Spinal cord (tissue), 10 donors: ENCODE measurements at places on chromosomes 4 and X. TPM values are rescaled to one million over a fixed set of nuclear protein-coding genes. Genes with fewer than 3 reads are reported as not detected.

The GPR82 gene
- polyA plus RNA-seq: 0.10 TPM

The DRP2 gene
- 11.1 TPM for polyA plus RNA-seq

The MAGED4 gene
- 231 TPM for polyA plus RNA-seq

The SPANXA1 gene
- polyA plus RNA-seq: not detected

The ZNF182 gene
- 8.6 TPM for polyA plus RNA-seq

The EVC gene
- polyA plus RNA-seq: 10.0 TPM

The ZRSR2 gene
- 18.1 TPM for polyA plus RNA-seq

The CSN1S1 gene
- not detected for polyA plus RNA-seq

The ZMAT1 gene
- polyA plus RNA-seq: 42.1 TPM

The CYTL1 gene
- polyA plus RNA-seq: 3.8 TPM

The GAR1 gene
- polyA plus RNA-seq: 23.0 TPM

The GIMD1 gene
- not detected for polyA plus RNA-seq

The SORBS2 gene
- 83.5 TPM for polyA plus RNA-seq

- peak; percentile 62 for DNase-seq
These were observed 227.0 kb upstream of the RASGEF1B start for GRCh38 chr4:81698538-81699296.

DNA sequence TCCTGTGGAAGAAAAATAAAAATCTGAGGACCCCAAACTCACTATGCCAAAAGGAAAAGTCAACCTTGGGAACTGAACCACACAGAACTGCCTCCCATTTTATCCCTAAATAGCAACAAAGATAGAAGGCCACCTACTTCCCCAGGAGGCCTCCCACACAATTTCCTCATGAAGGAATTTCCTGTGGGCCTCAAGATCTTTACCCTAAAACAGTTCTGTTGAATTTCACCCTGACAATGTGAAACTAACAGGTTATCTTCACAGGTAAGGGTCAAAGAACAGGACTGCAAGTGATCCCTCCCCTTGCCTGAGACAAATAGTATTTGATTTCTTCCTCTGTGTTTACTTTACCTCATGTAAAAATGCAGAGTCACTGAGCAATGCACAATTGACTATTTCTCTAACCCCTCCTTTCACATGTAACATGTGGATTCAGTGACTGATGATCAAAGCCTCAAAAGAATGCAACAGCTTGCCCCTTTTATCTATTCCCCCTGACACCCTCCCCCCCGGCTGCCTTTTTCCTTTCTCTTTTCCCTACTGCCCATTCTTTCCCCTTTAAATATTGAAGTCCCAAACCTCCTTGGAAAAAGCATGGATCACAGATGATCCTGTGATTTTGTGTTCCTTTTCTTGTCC is 33.3 kb downstream of the MEPE start:
- no peak for DNase-seq

GRCh38 chr4:143225167-143225566 is 40.5 kb downstream of the USP38 start:
- no peak for DNase-seq

- DNase-seq: no peak
These were observed 11.5 kb downstream of the COL25A1 start for GRCh38 chr4:109290918-109291317.

GRCh38 chr4:26812049-26812714 is 48.5 kb upstream of the STIM2 start:
- DNase-seq: no peak

GRCh38 chrX:84340968-84341367 is 153.0 kb upstream of the RPS6KA6 start:
- DNase-seq: no peak

- DNase-seq: no peak
These were observed 41.6 kb upstream of the STIM2 start for GRCh38 chr4:26819026-26819425.

DNA sequence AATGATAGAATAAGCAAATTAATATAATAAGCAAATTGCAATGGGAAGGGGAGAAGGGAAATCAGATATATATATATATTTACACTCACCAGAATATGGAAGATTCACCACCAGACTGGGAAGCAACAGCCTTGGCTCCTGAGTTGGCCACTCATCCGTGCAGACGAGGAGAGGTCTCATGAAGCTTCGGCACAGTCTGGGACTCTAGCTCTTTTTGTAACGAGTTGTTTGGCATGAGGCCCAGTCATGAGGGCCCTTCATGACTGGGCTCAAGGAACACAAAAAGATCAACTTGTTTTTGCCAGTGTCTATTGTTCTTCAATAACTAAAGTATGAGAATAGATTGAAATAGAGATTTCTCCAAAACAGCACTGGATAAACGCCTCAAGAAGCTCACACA is 176.4 kb downstream of the ADGRA3 start:
- no peak for DNase-seq

GRCh38 chr4:72690771-72691170 is 121.8 kb upstream of the ADAMTS3 start:
- peak; percentile 56 for DNase-seq

GRCh38 chr4:47444031-47444430 is 19.5 kb downstream of the COMMD8 start:
- DNase-seq: no peak

DNA sequence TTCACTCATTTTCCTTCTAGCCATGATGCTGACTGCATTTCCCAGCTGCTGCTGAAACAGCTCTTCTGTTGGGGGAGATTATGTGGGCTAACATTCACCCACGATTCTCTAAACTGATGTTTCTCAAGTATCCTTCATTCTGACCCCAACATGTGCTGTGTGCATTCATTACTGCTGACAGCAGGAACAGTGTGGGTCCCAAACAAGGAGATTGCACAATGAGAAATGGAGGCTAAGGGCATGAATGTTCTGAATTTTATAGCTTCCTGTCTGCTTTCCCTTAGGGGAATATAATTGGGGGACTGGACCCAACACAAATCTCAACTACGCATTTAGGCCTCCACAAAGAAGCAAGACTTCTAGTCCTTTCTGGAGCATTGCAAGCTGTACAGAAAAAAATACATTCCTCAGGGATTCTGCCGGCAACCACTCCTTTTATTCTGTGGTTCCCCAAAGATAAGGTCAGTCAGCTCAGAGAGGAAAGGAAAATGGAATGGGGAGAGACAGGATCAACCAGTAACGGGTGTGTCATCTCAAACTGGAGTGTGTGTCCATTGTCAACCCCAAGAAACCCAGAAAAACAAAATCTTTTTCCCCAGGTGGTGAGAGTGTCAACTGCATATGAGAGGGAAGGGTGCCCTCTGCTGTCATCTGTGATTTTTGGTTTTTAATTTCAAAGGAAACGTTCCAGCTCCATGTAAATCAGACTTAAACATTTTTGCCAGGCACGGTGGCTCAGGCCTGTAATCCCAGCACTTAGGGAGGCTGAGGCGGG is 81.5 kb upstream of the EGFL6 start:
- DNase-seq: peak; percentile 49

- peak; percentile 46 for DNase-seq
These were observed 22.3 kb downstream of the COX7B2 start for GRCh38 chr4:46886711-46887110.

DNA sequence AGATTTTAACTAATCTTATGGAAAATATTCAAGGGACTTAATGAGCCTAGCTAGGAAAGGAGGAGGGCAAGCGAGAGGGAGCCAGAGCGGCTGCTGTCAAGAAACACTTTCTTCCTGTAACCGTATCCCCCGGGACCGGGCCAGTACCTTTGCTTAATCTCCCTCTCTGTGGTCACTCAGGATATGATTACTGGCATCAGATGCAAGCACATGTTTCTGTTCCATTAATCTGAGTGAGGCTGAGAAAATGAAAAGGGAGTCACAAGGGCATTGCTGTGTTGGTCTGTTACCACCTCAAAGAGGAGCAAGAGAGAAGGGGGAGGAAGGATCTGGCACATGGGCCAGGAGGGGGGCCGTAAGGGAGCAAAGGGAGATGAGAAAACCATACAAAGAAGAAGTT is 356.7 kb upstream of the GATB start:
- no peak for DNase-seq

DNA sequence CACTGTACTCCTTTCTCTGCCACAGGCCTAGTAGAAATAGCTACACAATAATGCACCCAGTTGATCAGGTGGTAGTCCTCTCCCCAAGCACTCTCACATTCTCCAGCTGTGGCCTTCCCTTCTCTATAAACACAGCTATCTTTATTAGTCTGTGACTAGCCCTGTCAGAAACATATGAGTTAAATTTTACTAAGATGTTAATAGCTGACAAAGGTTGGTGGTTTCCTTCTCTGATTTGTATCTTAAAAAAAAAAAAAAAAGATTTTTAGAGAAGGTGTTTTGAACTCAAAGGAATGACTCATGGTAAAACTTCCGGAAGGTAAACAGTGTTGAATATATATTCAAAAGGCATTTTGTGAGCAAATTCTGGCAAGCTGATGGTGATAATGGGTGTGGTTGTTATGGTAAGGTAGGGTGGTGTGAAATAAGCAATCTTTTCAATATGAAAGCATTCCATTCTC is 327.4 kb downstream of the PPP3CA start:
- DNase-seq: no peak

DNA sequence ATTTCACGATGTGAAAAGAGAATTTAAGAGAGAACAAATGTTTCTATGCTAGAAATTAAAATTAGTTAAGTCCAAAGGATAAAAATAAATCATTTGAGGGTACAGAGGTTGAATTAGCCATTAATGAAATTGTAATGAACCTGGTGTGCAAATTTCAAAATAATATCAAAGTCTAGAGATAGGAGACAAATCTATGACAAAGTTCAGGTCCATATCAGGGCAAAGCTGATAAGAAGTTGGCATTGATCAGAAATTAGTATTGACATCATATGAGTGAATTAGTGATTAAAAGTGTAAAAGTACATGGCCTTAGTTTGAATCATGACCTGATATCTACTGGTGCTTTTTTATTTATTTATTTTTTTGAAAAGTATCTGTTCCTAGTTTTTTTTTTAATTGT is 33.8 kb upstream of the UGT2A3 start:
- no peak for DNase-seq

- DNase-seq: no peak
These were observed 56.3 kb downstream of the SHISA3 start for GRCh38 chr4:42453612-42454011.

DNA sequence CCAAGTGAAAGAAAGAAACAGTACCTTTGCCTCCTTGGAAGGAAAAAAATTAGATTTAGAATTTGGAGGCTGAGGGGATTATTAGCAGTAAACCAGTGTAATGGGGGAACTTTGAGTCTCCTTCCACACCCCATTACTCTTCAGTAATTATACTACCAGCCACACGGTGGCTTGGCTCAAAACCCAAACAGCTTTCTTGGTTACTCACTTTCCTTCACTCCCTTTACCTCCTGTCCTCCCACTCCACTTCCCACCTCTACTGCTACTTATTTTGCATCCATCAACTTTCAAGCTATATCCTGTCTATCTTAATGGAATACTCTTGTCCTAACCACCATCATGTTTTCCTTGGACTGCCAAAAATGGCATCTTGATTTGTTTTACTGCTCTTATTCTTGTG is 310.6 kb upstream of the AADAT start:
- peak; percentile 32 for DNase-seq

GRCh38 chr4:70508801-70509200 is 9.6 kb upstream of the AMTN start:
- no peak for DNase-seq

DNA sequence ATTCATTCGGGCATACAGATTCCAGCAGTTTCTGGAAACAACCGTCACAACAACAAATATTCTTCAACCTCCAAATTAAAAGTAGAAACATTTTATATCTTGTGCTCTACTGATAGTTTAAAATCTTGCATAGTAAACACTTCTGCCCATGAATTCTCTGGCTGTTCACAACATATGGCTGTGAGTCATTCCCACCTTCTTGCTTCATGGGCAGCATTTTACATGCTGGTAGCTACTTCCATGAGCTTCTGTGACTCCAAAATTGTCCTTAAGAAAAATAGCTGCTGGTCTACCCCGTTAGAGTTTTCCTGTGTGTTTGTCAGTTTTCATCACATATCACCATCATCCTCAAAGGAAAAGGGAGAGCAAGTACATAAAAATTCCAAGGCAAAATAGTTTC is 22.7 kb downstream of the PNPLA4 start:
- no peak for DNase-seq

DNA sequence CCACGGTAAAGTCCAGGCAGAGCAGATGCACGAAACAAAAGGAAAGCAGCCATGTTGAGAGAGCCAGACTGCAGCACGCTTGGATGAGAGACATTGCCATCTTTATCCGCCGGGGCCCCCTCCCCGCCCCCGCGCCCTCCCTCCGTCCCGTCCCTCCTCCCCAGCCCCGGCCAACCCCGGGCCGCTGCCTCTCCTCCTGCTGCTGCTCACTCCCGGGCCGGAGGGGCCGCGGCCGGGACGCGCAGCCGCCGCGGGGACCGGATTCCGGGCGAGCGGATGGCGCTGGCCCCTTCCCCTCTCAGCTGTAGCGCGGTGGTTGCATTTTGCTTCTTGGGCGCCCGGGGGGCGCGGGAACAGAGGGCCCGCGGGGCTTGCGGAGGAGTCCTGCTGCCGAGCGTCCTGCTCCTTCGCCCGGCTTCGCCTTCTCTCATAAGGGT is 542 bp downstream of the RNF150 start:
- DNase-seq: no peak

- DNase-seq: no peak
These were observed 75.9 kb upstream of the CAMK2D start for GRCh38 chr4:113837397-113837796.

GRCh38 chrX:132373610-132374009 is 115.2 kb downstream of the MBNL3 start:
- no peak for DNase-seq

DNA sequence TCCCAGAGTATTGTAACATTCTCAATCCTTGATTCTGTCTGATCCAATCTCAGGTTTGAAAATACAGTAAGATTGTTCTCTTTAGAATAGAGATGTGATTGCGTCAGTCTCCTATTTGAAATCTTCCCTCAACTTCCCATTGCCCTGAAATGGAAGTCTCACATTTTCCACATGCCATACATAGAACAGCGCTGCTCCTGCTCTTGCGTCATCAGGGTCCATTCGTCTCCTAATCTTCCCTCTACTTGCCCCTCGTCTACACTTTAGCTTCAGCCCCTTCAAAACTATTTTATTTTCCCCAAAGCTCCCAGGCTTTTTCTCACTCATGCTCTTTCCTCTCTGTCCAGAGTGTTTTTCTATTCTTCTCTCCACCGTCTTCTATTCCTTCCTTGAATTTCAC is 301.7 kb upstream of the MAGEB2 start:
- no peak for DNase-seq

GRCh38 chr4:38860788-38861424 is 4.3 kb upstream of the TLR6 start:
- DNase-seq: no peak

DNA sequence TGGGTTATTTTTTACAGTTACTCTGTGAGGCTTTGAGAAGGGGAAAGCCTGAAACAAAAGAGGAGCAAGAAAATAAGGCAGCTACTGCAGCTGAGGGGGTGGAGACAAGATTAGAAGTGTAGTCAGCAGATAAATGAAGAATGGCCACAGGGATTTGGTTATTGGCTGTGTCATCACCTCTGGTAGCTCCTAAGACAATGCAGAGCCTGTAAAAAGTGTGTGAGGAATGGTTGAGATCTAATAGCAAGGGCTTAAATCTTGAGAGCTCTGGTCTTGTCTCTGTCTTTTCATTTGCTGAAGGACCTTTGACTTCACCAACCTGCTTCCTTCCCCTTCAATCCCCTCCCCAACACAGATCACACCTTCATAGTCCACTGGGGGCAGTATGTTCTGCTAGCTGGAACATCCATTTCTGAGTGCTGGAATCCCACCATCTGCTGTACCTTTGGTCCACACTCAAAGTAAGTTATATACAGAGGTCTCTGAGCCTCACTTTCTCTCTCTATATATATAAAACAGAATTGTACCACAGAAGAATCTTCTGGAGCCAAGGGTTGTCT is 213.7 kb upstream of the ZIC3 start:
- DNase-seq: no peak

- no peak for DNase-seq
These were observed 50.0 kb upstream of the ZNF827 start for GRCh38 chr4:145988628-145989027.

- DNase-seq: no peak
These were observed 449.8 kb downstream of the C4orf33 start for GRCh38 chr4:129545599-129546278.
